ENCODE measurements at places on chromosomes 5 and 9.

DNA sequence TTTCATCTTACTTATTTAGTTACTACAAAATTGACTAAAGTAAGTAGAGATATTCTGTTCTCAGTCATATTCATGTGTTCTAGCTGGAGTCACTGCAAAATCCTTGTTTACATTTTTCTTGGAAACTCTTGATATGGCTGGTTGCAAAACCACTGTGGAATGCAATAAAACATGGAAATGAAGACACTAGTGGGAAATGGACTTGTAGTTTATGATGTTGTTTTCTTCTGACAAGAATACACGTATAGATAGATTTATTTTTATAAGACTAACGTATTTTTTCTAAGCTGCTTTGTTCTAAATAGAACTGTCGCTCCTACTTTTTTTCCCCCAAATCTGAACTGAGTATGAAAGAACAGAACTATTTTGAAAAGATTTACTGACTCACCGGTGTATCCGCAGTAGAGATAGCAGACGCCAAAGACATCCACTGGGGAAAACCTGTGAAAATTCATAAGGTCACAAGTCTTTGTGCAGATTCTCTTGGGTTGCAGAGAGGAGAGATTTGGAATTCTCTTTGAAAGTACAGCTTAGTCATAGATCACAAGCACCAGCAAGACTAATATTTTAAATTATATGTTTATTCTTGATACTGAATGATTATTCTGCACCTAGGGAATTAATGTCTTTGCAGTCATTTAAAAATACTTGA, 119.6 kb upstream of the TAF11L2 start:
- no peak for DNase-seq

GRCh38 chr9:36566813-36567221, 5.9 kb upstream of the MELK start:
- DNase-seq = no peak

GRCh38 chr5:152813526-152813925, 408.4 kb upstream of the NMUR2 start:
- no peak for DNase-seq

GRCh38 chr5:31962871-31963307, 211.2 kb downstream of the GOLPH3 start:
- DNase-seq = no peak

GRCh38 chr5:123297866-123298265, 125.3 kb downstream of the CEP120 start:
- no peak for DNase-seq

- DNase-seq = no peak
Measured at GRCh38 chr9:130288926-130289690, 23.5 kb downstream of the HMCN2 start.

- no peak for DNase-seq
Measured at GRCh38 chr5:85990998-85991397, 626.7 kb upstream of the COX7C start.

- DNase-seq = no peak
Measured at GRCh38 chr9:133995012-133995896, 3.1 kb upstream of the VAV2 start.

DNA sequence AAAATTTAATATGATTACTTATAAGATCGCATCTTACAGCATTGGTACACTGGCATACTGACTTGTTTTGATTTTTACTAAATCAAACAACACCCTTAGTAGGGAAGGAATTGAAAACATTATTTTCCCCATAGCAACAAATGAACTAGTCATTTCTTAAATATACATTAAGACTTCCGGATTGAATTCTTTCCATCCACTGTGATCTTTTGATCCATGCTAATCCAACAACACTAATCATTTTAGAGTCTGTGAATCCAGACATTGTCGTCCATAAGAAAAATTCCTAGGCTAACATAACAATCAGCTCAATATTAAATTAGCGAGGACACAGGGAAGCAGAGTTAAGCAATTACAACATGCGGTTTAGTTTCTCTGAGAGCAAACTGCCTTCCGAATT, 21.6 kb upstream of the ERAP1 start:
- no peak for DNase-seq

DNA sequence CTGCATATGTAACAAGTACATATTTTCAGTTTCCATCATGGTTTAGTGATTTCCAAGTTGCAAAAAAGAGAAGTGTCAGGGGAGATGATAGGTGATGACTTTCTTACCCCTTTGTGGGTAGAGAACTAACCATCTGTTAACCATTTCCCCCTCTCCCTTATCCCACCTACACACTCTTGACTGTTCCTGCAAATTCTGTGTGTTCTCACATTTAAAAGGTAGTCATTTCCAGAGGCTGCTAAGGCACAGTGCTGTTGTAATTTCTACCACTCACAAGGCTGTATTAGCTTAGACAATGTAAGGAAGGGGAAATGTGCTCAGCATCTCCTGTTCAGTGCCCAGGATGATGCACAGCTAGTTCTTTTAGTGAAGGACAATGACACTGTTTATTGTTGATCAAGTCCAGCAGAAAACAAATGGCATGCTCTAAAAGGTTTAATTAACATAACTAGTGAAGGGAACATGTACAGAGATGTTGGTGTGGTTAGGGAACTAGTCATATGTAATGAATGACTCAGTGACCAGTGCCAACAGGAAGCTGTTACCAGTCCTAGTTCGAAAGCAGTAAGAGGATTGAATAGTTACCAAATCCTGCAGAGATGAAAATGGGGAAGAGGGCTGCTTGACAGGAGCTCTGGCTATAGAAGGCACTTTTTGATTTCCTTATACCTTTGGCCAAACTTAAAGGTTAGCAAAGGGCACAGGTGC, 165.1 kb downstream of the PLK2 start:
- DNase-seq = no peak

GRCh38 chr9:86494644-86495111, 140.5 kb upstream of the TUT7 start:
- no peak for DNase-seq

GRCh38 chr9:76718166-76718565, 46.1 kb upstream of the PCA3 start:
- no peak for DNase-seq

- DNase-seq = peak; percentile 33
Measured at GRCh38 chr9:33458444-33458843, 11.1 kb upstream of the AQP3 start.

DNA sequence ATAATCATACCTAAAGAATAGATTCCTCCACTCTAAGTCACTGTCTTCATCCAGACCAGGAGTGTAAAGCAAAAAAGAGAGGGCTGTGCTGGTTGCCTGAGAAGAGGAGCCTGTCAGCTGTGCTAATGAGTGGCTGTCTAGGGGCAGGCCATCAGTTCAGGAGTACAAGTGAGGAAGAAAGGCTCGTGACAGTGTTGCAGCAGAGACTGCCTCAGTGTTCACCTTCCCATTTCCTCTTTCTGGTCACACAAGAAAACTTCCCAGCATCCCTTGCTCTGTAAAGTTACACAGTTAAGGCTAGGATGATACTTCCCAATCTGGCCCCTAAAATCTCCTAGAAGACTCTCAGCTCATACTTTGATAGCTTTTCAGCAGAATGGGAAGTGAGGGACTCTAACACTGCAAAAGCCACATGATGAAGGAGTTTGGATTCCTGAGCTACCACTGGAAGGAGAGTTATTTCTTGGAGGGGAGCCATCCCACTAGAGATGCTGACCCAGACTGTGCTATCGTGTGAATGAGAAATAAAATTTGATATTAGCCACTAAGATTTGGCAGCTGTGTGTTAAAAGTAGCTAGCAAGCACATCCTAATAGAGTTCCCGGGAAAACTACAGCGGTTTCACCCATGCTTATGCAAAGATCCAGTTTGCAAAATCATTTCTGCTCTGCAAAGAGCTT, 67.1 kb downstream of the ADAMTS12 start:
- DNase-seq = no peak

DNA sequence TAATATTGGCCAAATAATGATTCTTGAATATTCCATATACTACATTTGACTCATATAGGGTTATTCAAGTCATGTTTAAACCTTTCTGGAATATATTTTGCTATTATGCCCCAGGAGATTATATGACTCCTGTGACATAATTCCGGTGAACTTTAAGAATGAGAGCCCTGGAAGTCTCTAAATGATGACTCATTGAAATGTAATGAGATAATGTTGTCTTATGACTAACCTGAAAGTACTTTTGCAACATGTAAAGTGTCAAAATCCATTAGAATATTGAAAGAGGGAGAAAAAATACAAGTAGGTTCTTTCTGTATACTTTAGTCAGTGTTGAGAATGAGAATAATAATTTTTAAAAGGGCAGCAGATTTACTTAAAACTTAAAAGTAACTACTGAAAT, 830.4 kb downstream of the MAT2B start:
- DNase-seq = no peak

DNA sequence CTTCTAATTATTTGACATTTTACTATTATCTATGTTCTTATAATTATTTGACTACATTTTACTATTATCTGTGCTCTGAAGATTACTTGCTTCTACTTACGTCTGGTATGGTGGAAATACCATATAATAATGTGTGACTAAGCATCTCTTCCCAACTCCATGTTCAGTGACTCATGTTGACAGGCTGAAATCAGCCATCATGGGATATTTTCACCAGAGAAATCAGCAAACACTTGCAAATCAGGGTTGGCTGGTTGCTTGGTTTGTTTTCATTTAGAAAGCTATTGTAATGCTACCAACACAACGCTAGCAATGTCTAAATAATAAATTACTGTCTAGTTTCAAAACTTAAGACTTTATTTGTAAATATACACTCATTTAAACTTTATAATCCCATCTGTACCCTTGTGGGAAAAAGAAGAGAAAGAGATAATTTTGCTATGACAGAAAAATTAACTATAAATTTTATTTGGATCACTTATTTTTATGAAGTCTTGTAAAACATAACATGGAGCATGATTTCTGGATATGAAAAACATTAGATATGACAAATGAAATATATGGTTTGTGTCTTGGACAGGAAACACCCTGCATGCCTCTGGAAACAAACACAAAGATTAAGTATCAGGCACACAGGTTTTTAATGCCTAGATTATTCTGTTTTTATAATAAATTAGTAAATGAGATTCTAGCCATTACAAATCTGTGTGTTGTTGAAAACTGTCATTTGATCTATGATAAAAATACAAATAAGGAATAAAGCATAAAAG, 337.6 kb downstream of the BNC2 start:
- DNase-seq = no peak

DNA sequence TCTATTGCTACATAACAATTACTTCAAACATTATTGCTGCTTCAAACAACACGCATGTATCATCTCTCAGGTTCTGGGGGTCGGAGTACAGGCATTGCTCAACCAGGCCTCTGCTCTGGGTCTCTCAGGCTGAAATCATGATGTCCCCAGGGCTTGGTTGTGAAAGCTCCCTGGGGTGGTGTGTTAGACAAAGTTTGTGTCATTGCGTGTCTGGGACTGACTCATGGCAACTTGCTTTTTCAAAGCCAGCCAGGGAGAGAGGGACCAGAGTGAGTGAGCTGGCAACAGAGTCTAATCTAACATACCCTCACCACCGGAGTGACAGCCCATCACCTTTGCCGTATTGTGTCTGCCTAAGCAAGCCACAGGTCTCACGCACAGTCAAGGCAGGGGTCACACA, 259.2 kb upstream of the NFIL3 start:
- no peak for DNase-seq

DNA sequence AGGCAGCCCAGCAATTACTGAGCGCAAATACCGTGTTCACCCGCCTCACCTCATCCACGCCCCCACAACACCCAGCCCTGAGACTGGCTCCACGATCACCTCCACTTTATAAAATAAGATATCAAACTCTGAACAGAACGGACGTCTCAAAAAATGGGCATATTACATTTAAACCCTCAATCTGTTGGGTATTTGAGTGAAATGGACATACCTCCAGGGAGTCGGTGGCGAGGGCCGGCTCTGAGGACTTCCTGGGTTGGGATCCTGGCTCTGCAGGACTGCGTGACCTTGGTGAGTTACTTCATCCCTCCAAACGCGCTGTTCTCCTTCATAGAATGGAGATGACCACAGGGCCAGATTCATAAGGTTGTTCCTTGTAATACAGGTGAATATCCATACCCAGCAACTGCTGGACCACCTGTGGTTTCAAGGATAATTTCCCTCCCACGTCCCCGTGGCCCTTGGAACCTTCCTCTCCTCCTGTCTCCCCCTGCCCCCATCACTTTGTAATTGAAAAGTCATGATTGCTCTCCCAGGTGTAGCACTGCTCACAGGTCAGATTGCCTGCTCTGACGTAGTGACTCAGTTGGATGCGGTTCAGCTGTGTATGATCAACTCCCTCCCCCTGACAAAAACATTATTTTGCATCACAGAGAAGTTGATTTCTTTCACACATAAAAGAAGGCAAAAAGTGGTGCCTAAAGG, 135.6 kb downstream of the KCNIP1 start:
- DNase-seq = no peak

- no peak for DNase-seq
Measured at GRCh38 chr9:115207003-115207836, 89.3 kb upstream of the TNC start.

DNA sequence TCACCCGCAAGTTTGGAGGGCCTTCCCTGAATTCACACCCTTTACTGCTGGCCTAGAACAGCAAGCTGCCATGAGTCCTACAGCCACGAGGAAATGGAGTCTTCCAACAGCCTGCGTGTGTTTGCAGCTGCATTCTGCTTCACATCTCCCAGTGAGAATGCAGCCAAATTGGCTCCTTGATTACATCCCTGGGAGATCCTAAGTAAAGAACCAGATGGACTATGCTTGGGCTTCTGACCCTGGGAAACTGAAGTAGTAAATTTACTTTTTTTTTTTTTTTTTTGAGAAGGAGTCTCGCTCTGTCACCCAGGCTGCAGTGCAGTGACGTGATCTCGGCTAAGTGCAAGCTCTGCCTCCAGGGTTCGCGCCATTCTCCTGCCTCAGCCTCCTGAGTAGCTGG, 617.0 kb upstream of the CDH18 start:
- DNase-seq = no peak

DNA sequence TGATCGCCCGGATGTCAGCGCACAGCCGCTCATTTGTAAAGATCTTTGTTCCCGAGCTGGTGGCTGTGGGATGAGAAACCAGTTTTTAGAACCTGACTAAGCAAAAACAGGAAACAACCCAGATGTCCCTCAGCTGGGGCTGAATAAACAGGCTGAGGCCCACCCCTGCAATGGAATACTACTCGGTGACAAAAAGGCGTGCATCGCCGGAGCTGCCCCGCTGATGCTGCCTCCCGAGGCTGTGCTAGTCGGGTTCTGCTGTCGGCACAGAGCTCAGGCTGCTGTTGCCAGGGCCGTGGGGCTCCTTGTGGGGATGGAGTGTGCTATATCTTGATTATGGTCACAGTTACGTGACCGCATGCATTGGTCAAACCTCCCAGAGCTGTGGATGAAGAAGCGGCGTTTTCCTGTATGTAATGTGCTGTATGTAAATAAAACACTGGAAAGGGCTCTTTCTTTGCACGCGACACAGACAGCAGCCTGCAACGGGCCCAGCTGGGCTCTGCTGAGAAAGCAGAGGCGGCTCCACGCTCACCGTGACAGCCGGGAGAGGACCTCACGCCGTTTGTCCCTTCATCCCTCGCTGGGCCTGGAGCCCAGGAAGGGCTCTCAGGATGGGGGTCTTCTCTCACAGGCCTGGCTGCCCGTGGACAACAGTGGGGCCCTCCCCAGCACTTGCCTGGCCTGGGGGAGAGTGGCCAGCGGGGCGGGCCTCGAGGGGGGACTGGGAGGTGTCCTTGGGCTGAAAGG, 51.5 kb upstream of the RNU6ATAC start:
- no peak for DNase-seq

Data from stimulated activated CD4-positive, alpha-beta T cell treated with anti-CD3 and anti-CD28 coated beads, Interleukin-1b, Interleukin-23, amount 100 ng/mL, for 1 hour (primary cell).